ENCODE measurements at places on chromosomes 12 and 14. TPM values are rescaled to one million over a fixed set of nuclear protein-coding genes. Genes with fewer than 3 reads are reported as not detected.

DNA sequence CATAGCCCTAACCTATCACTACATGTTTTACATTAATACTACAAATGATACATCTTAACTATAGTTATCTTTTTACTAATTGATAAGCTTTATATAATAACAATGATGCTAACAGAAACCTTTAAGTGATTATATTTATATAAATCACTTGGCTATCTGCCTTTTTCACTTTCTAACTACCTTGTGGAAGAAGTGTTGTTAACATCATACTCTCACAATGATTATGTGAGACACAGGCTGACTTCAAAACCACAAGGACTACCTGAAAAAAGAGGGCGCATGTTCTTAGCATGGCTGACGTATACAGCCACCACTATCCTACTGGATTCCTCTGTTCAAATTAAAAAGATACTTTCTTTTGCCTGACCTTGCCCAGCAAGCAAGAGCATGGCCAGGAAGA, 135.3 kb upstream of the SOX5 start:
- no peak overlapping the region for H3K27ac ChIP-seq
- no peak overlapping the region for H3K4me3 ChIP-seq
- DNase-seq, result no peak
- H3K4me1 ChIP-seq, result peaks cover 9% of the 10 kb centered on the region

DNA sequence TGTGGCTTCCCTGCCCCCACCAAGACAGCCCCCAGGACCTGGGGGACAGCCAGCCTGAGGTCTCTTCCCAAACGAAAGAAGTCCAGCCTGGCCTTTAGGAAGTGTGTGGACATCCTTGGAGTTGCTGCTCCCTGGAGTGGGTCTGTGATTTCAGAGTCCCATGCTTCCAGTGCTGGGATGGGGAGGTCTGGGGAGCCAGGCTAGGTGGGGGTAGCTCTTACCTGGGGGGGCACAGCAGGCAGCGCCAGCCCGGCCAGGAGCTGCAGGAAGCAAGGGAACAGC, 509 bp downstream of the PGF start:
- peak overlapping the region; percentile 41 for H3K4me3 ChIP-seq
- H3K27me3 ChIP-seq, result no peaks in the 10 kb centered on the region
- DNase-seq, result no peak
- no peaks in the 10 kb centered on the region for H3K36me3 ChIP-seq

- no peak overlapping the region for H3K27ac ChIP-seq
- no peaks in the 10 kb centered on the region for H3K4me1 ChIP-seq
- no peaks in the 10 kb centered on the region for H3K27me3 ChIP-seq
- no peak overlapping the region for H3K4me3 ChIP-seq
These were observed 73.7 kb downstream of the CEP128 start for GRCh38 chr14:80867798-80868197.

DNA sequence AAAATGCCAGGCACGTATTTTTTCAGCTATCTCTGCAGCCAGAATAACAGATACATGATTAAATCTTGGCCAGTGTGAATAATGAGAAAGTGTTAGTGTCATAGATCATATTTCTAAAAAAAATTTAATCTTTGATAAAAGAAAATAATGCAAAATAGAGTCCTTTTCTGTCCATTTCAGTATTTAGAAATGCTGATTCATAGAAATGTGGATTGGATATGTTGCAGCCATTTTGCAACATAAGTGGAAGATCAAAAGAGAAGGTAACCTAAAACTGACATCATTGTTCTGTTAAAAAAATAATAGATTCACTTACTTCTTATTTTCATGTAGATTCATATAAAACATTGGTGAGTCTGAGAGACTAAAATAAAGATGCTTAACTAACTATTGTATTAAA, 1010.3 kb downstream of the LRFN5 start:
- no peak overlapping the region for H3K4me3 ChIP-seq
- no peaks in the 10 kb centered on the region for H3K4me1 ChIP-seq
- no peaks in the 10 kb centered on the region for H3K36me3 ChIP-seq
- H3K27me3 ChIP-seq, result no peaks in the 10 kb centered on the region

- H3K27me3 ChIP-seq, result no peaks in the 10 kb centered on the region
- DNase-seq, result peak; percentile 34
- H3K4me3 ChIP-seq, result no peak overlapping the region
- H3K4me1 ChIP-seq, result peaks cover 11% of the 10 kb centered on the region
- H3K27ac ChIP-seq, result peak overlapping the region; percentile 30
- H3K36me3 ChIP-seq, result no peaks in the 10 kb centered on the region
These were observed 71.2 kb downstream of the SAMD4A start for GRCh38 chr14:54638135-54638446.

- H3K4me3 ChIP-seq, result no peak overlapping the region
- peak; percentile 54 for DNase-seq
- H3K4me1 ChIP-seq, result no peaks in the 10 kb centered on the region
- H3K36me3 ChIP-seq, result no peaks in the 10 kb centered on the region
These were observed 9.3 kb downstream of the SYNE3 start for GRCh38 chr14:95507174-95507573.

GRCh38 chr12:130965214-130965613, 11.5 kb downstream of the ADGRD1 start:
- H3K27ac ChIP-seq, result no peak overlapping the region
- peaks cover 14% of the 10 kb centered on the region for H3K4me1 ChIP-seq
- H3K36me3 ChIP-seq, result no peaks in the 10 kb centered on the region
- H3K4me3 ChIP-seq, result no peak overlapping the region

DNA sequence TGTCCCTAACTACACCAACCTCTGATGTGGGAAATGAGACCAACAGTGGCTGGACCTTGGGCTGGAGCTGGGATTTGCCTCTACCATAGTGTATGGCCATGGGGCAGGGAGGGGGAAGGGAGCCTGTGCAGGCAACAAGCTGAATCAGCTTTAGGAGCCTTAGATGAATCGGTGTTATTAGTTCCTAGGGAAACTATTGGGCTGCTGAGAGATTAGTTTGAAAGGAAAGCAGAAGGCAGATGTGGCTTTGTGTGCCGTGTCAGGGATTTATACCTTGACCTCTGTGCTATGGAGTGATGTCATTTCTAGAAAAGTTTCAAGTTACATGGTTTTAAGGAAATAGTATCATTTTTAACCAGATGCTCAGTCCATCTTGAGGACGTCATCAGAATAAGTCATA, 19.5 kb upstream of the GAS2L3 start:
- H3K36me3 ChIP-seq, result no peaks in the 10 kb centered on the region
- H3K4me3 ChIP-seq, result no peak overlapping the region
- DNase-seq, result peak; percentile 46
- H3K27me3 ChIP-seq, result no peaks in the 10 kb centered on the region

- H3K27me3 ChIP-seq, result no peaks in the 10 kb centered on the region
- peak; percentile 71 for DNase-seq
- peaks cover 42% of the 10 kb centered on the region for H3K4me1 ChIP-seq
- peak overlapping the region; percentile 84 for H3K27ac ChIP-seq
These were observed 145.0 kb downstream of the PRKCH start for GRCh38 chr14:61466249-61466904.

DNA sequence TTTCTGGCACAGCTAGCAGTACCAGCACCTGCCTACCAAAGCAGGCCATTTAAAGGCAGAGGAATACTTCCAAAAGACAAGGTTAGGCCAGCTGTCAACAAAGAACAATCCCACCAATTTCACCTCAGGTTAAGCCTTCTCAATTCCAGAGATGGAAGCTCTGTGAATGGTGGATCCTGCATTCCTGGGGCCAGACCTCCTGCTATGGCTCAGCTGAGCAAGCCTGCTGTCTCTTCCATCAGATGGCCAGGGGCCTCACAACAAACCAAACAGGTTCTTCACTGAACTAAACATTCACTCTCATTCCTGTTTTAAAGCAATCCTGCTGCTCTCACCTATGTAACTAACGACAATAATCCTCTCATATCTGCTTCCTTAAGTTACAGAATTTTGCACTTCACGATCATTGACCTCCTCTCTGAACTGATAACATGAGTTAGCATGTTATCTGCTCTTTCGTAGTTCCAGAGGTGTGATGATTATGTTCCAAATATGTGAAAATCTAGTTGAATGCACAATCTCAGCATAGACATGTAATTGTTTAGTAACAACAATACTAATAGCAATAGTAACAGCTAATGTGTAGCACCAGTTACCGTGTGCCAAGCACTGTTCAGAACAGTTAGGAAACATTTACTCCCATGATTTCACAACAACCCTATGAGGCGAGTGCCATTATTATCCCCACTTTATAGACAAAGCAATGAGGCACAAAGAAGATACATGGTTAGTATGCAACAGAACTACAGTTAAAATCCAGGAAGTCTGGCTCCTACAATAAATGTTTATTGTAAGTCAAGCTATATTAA, 73.2 kb downstream of the SLC2A13 start:
- DNase-seq, result peak; percentile 29
- H3K27me3 ChIP-seq, result no peaks in the 10 kb centered on the region
- H3K27ac ChIP-seq, result peak overlapping the region; percentile 5
- no peaks in the 10 kb centered on the region for H3K4me1 ChIP-seq
- H3K4me3 ChIP-seq, result no peak overlapping the region
- H3K36me3 ChIP-seq, result no peaks in the 10 kb centered on the region

DNA sequence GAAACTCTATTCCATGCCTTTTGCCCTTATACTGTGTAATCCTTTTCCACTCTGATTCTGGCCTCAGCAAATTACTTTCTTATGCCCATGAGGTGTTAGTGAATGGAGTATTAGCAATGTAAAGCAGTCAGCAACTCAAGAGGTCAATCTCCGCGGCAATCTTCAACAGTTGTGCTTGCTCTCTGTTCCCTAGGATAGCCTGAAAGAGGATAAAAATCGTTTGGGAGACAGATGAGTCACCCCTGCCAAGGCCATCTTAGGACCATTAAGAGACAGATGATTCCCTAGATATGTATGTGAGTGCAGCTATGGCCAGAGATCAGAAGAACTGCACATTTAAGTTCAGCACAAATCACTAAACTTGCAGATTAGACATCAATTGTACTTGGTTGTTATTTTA, 1145.8 kb downstream of the GALC start:
- H3K4me1 ChIP-seq, result no peaks in the 10 kb centered on the region
- DNase-seq, result no peak
- H3K27ac ChIP-seq, result no peak overlapping the region
- no peaks in the 10 kb centered on the region for H3K27me3 ChIP-seq
- no peaks in the 10 kb centered on the region for H3K36me3 ChIP-seq
- no peak overlapping the region for H3K4me3 ChIP-seq

- no peak overlapping the region for H3K4me3 ChIP-seq
- no peak for DNase-seq
- H3K27me3 ChIP-seq, result no peaks in the 10 kb centered on the region
- peak overlapping the region; percentile 65 for H3K27ac ChIP-seq
- no peaks in the 10 kb centered on the region for H3K36me3 ChIP-seq
- no peaks in the 10 kb centered on the region for H3K4me1 ChIP-seq
These were observed 26.1 kb upstream of the APOLD1 start for GRCh38 chr12:12759234-12759915.

GRCh38 chr14:67444395-67444794, 32.4 kb upstream of the PLEK2 start:
- H3K4me3 ChIP-seq, result no peak overlapping the region
- no peaks in the 10 kb centered on the region for H3K27me3 ChIP-seq
- no peaks in the 10 kb centered on the region for H3K36me3 ChIP-seq
- no peak for DNase-seq
- no peak overlapping the region for H3K27ac ChIP-seq

DNA sequence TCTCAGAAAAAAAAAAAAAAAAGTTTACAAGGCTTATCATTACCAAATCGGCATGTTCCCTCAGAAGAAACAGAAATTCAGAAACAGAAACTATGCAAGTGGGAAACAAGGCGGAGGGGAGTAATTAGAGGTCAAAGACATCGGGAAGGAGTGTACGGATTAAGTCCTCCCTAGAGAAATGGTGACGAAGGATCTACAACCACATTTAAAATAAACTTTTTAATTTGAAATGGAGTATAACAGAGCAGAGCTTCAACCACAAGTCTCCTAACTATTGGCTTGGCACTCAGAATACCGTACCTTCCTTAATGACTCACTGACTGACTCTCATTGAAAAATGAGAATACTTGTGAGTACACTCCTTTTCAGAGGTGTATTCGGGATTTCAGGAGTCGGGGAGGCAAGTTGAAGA, 908 bp downstream of the ENTPD5 start:
- no peaks in the 10 kb centered on the region for H3K27me3 ChIP-seq
- no peaks in the 10 kb centered on the region for H3K4me1 ChIP-seq
- H3K4me3 ChIP-seq, result peak overlapping the region; percentile 85
- peak overlapping the region; percentile 99 for H3K27ac ChIP-seq

DNA sequence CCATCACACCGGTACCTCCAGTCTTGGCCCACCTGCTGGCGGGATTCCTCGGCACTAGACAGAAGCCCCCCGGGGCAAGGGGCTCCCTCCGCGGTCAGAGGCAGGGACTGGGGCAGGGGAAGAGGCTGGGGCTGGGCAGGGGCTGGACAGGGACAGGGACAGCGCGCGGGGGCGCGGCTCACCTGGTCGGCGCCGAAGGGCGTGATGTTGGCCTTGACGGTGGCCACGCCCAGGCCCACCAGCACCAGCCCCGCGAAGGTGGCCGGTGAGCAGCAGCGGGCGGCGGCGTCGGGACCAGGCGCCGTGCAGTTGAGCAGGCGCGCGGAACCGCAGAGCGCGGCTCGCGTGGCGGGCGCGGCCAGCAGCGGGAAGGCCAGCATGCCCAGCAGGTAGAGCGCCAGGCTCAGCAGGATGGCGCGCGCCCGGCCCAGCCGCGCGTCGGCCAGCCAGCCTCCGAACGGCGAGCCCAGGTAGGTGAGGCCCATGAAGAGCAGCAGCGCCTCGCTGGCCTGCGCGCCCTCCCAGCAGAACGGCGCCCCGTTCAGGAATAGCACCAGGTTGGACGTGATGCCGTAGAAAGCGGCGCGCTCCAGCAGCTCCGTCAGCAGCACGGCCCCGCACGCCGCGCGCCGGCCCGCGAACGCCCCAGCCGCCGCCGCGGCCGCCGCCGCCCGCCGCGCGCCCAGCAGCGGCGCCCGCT, 392 bp downstream of the SLC15A4 start:
- H3K27me3 ChIP-seq, result no peaks in the 10 kb centered on the region
- peak; percentile 78 for DNase-seq
- peak overlapping the region; percentile 91 for H3K4me3 ChIP-seq
- H3K4me1 ChIP-seq, result peaks cover 22% of the 10 kb centered on the region

DNA sequence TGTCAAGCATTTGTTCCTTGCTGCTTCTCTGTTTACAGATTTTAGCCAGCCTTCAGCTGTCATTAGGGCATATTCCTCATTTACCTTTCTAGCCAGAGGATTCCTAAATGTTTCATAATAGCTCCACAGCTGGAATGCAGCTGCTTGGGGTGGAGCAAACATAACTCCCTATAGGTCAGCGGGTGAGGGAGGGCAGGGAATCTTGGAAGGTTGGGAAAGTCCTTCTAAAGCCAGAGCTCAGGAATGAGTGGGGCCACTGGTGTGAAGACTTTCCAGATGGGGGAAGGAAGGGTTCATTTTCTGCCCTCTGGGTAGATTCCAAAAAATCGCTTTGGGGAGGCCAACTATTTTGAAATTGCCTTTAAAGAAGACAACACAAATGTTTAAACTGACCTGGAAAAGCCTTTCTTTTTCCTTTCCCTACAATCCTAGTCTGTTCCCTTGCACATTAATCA, 16.3 kb upstream of the IRF2BPL start:
- no peak overlapping the region for H3K4me3 ChIP-seq
- H3K4me1 ChIP-seq, result peaks cover 53% of the 10 kb centered on the region
- no peaks in the 10 kb centered on the region for H3K36me3 ChIP-seq
- peak overlapping the region; percentile 96 for H3K27ac ChIP-seq
- no peaks in the 10 kb centered on the region for H3K27me3 ChIP-seq
- DNase-seq, result peak; percentile 48

The COCH gene
- total RNA-seq, result 3.3 TPM

The CLEC6A gene
- not detected for total RNA-seq

The ASCL1 gene
- 1.7 TPM for total RNA-seq

The RERG gene
- total RNA-seq, result 7.0 TPM

The PAPOLA gene
- total RNA-seq, result 149 TPM

The TMEM116 gene
- total RNA-seq, result 29.3 TPM

The RIMBP2 gene
- 4.4 TPM for total RNA-seq

The TSPAN8 gene
- 639 TPM for total RNA-seq

The ZDHHC22 gene
- total RNA-seq, result 0.04 TPM

The TMEM229B gene
- 18.3 TPM for total RNA-seq

The LHX5 gene
- total RNA-seq, result 0.10 TPM
